ENCODE measurements at places on chromosomes 2 and 18.

GRCh38 chr2:46521215-46521683 lies 41.9 kb downstream of the TMEM247 start:
- no peak for DNase-seq

DNA sequence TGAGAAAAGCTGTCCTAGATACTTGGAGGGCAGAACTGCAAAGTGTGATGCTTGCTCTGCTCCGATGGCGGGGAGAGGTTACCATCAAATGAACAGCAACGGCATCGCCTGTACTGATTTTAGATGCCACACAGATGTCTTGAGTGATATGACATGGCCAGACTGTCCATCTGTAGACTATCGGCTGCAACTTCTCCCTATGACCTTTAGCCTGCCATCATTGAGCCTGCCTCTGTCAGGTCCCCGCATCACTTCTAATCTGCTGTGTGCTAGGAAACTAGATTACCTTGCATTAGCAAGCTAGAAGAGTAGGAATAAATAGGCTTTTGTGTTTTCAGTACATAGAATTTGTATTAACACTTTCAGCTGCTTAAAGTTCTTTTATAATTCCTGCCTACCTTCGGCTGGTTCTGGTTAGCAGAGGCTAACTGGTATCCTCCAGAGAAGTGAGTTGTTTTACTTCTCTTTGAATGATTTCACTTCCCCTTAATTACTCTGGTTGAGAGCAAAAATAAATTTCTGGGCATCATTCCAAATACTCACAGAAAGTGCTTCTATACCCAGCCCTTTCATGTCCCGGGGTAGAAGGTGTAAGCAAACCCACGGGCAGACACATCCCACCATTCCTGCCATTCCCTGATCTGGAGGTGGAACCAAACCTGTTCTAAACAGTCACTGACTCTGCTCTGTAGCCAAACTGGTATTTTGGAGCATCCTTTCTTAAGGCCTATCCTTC lies 24.0 kb downstream of the GAREM2 start:
- no peak for DNase-seq

- DNase-seq, result no peak
These were observed 4.6 kb downstream of the TGIF1 start for GRCh38 chr18:3454365-3455089.

- no peak for DNase-seq
These were observed 34.5 kb upstream of the CCDC93 start for GRCh38 chr2:118048401-118048800.

DNA sequence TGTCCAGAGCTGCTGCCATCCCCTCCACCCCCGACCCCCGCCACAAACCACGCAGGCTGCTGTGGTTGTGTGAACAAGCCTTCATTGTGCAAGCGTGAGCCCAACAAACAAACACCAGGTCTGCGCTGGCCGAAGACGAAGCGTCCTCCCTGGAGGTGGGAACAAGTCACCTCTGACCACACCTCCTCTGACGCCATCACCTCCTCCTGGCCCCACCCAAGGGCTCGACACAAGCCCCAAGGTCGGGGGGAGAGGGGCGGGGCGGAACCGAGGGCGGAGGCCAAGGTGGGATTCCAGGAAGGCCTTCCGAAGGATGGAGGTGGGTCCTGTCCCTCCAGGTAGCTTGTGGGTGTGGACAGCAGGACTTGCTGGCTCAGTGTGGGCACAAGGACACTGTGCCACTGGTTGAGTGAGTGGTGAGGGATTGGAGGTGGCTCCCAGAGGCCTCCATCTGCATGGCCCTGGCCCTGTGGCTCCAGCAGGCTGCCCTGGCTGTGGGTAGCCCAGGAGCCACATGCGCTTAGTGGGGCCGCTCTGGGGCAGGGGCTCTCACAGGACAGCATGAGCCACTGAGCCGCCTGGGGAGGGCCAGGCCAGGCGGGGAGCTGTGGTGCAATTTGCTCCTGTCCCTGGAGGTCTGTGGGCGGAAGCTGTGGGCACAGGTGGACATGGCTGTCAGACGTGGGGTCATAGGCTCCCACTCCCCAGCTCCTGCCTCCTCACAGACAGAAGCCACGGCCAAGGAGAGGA lies 7.4 kb upstream of the GPR17 start:
- DNase-seq, result no peak

- no peak for DNase-seq
These were observed 210.1 kb downstream of the WDR7 start for GRCh38 chr18:56861244-56861643.

GRCh38 chr2:195279840-195280427 lies 377.1 kb upstream of the SLC39A10 start:
- no peak for DNase-seq

GRCh38 chr2:170076189-170076588 lies 101.8 kb upstream of the MYO3B start:
- DNase-seq, result no peak

DNA sequence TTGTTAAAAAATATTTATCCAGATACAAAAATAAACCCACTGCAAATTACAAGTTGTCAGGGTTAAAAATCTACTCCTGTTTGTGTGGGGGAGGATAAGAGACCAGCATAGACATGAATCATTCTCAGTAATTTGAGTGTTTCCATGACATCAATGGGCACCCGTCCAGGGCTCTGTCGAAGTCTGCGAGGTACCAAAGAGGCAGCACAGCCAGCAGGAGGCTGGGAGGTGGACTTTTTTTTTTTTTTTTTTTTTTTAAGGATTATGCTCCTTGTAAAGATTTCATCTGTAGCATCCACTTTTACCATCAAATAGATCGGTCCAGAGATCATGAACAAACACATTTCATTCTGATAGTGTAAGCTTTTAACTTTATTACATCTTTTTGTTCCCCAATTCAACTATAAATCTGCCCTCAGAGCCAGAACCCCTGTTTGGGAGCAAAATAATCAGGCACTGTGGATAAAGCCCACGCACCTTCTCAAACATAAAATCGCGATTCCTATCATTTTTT lies 182.0 kb downstream of the TCF4 start:
- DNase-seq, result no peak

GRCh38 chr2:230677201-230677946 lies 35.3 kb upstream of the CAB39 start:
- DNase-seq, result no peak

- DNase-seq, result no peak
These were observed 345.9 kb upstream of the SPHKAP start for GRCh38 chr2:228527197-228527881.

GRCh38 chr18:70046207-70046606 lies 98.5 kb upstream of the CD226 start:
- no peak for DNase-seq

DNA sequence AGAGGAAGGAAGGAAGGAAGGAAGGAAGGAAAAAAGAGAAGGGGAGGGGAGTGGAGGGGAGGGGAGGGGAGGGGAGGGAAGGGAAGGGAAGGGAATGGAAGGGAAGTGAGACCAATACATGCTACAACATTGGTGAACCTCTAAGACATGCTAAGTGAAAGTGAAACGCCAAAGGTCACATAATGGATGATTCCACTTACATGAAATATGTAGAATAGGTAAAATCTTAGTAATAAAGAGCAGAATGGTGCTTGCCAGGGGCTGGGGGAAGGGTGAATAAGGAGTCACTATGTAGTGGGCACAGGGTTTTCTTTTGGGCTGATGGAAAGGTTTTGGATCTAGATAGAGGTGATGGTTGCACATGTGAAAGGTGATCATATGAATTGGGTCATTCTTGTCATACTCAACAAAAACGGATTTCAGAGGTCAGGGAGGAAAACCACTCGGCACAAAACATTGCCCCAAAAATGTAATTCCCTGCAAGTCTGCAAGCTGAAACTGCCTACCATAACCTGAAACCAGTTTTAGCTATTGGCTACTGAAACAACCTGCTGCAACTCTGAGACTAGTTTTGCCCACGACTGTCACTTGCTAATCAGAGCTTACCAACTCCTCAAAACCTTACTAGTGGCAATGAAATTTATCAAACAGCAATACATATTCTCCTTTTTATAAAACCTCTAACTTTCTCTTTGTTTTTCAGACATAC lies 59.2 kb downstream of the CCDC141 start:
- DNase-seq, result no peak

GRCh38 chr18:67451960-67452359 lies 64.6 kb downstream of the DSEL start:
- DNase-seq, result no peak

DNA sequence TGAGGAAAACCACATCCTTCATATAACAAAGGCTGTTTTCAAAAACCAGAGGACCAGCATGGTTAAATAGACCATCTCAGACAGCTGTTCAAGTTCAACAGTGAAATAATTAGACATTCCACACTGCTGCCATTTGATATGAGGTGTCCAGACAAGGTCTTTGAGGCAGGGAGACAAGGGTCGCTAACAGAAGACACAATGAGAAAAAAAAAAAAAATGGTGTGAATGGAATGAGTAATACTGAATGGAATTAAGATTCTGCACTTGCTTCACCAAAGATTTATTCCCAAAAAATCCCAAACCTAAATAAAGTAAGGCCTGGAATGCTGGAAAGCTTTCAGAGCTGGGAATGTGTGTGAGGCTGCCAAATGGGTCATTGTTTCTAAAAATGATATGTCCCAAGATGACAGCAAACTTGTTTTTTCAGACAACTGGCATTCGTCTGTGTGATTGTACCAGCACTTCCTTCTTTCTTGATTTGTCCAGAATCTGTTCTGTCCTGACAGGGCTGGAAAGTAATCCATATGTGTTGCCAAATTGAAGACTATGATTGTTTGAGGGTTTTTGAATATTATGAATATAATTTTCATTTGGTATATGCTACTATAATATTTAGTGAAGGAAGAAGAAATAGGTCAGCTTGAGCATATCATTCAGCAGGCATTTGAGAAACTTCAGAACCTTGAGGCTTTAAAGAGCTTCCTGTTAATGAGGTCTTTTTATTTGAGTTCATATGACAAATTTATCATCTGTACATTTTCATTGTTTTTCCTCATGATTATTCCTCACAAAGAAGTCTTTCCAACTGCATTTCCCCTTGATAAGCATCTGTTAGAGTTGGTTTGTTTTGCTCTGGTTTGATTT lies 85.2 kb upstream of the ITGA4 start:
- no peak for DNase-seq

DNA sequence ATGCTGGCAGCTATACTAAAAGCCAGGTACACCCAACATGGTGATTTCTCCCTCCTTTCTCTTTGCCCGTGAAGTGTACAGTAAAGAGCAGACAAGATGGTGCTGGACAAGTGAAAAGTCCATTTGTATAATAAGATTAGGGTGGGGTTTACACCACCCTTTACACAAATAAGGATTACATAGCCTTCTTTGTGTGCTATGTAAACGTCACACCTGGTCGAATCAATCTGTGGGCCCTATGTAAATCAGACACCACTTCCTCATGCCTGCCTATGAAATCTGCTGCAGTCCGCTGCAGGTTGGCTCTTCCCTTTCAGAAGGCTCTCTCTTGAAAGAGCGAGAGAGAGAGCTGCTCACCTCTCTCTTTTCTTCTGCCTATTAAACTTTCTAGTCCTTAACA lies 1054.3 kb upstream of the SLC39A10 start:
- DNase-seq, result no peak

GRCh38 chr18:62073461-62074281 lies 113.2 kb downstream of the PIGN start:
- no peak for DNase-seq

GRCh38 chr18:36702401-36703013 lies 126.3 kb downstream of the TPGS2 start:
- no peak for DNase-seq

DNA sequence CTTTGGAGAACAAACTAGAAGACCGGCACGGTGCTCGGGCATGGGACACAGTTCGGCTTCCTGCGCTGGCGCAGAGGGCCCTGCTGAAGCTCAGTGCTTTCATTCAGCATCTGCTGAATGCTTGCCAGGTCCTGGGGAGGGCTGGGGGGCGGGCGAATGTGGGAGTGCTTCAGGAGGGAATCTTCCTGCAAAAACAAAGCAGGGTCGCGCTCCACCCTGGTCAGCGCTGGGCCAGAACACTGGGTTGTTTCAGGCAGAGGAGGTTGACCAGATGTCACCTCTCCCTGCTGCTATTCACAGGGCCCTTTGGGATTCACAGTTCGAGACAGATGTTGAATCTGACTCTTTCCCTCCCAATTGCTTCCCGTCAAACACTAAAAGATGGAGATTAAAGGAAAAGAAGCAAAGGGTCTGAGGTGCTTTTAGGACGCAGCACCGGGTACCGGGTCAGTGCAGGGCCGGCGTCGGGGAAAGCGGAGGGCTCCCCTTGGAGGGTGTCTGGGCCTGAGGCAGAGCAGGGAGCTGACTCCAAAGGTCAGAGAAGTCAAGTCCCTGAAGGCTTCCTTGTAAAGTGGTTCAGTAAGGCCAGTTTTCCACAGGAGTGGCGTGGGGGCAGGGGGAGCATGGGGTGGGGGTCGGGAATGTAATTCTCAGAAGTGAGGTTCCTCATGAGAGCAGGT lies 82.1 kb upstream of the PXDN start:
- DNase-seq, result no peak

- DNase-seq, result no peak
These were observed 46.8 kb upstream of the NCK2 start for GRCh38 chr2:105697781-105698449.

All from activated T-cell treated with anti-CD3 and anti-CD28 coated beads for 24 hours (primary cell).